OCI-M1 (cell line): ENCODE measurements at places on chromosomes 12 and 14.
A peak's percentile ranks its signal among the peaks of the same experiment; 100 is the strongest.

GRCh38 chr12:79938843-79939242 is 3.9 kb upstream of the PPP1R12A start:
- DNase-seq = peak; percentile 35

DNA sequence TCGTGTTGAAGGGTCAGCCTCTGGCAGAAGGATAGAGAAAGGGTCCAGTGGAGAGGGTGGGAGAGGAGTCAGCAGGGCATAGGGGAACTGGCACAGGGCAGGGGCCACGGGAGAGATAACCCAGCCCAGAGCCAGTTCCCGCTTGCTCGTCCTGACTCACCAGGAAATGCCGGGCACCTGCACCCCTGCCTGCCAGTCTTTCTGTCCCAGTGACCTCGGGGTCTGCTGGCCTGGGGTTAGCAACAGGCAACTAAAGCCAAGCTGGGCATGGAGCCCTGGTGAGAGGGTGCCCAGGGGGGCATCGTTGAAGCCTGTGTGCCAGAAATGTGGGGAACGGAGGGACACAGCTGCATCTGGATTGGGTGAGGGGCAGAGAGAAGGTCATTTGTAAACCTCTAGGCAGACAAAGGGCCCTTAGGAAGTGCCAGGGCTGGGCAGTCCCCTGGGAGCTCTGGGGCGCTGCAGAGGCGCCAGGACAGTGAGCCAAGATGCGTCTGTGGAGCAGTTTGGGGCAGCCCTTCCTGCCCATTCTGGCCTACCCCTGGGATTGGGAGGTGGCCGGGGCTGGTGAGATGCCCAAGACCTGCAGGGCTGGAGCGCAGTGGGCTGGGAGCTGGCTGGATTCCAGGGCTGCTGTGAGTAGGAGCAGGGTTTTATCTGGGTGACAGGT is 5.5 kb downstream of the TNFAIP2 start:
- no peak for DNase-seq

DNA sequence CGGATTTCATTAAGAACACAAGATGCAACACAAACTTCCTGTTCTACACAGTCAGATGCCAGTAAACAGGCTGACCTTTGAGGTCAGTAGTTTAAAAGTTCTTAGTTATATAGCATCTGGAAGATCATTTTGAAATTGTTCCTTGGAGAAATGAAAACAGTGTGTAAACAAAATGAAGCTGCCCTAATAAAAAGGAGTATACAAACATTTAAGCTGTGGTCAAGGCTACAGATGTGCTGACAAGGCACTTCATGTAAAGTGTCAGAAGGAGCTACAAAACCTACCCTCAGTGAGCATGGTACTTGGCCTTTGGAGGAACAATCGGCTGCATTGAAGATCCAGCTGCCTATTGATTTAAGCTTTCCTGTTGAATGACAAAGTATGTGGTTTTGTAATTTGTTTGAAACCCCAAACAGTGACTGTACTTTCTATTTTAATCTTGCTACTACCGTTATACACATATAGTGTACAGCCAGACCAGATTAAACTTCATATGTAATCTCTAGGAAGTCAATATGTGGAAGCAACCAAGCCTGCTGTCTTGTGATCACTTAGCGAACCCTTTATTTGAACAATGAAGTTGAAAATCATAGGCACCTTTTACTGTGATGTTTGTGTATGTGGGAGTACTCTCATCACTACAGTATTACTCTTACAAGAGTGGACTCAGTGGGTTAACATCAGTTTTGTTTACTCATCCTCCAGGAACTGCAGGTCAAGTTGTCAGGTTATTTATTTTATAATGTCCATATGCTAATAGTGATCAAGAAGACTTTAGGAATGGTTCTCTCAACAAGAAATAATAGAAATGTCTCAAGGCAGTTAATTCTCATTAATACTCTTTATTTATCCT is 13.5 kb downstream of the PTGER2 start:
- DNase-seq = no peak

DNA sequence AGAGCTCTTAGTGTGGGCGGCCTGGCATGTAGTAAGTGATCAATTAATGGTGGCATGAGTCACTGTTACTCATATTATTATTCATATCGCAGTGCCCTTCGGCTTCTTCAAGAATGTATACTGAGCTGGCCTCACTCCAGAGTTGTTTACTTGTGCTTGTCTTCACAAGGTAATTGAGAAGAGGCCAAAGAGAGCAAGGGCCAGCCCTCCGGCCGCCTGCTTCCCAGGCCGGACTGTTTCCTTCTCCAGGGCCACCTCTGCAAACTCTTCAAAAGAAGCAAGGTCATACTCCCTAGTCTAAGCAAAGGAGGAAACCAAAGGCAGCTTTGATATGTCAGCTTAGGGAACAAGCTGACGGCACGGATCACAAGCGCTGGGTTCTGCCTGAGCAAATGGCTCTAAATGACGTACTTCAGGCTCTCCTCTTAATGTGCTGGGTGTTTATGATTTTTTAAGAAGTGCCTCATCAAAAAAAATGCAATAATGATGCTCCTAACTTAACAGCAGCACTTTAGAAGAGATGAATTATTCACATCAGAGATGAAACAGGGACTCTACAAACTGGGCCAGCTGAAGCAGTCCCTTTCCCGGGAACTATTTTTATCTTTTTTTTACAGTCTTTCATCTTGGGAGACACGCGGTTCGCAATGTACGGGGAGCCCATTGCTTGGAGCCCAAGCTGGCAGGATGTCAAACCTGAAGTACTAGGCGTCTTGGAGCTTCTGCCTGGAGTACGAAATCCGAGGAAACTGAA is 65.6 kb upstream of the DLK1 start:
- DNase-seq = no peak
